MG63 (cell line): ENCODE measurements at places on chromosomes 1 and 21. TPM values are rescaled to one million over a fixed set of nuclear protein-coding genes. Genes with fewer than 3 reads are reported as not detected.

DNA sequence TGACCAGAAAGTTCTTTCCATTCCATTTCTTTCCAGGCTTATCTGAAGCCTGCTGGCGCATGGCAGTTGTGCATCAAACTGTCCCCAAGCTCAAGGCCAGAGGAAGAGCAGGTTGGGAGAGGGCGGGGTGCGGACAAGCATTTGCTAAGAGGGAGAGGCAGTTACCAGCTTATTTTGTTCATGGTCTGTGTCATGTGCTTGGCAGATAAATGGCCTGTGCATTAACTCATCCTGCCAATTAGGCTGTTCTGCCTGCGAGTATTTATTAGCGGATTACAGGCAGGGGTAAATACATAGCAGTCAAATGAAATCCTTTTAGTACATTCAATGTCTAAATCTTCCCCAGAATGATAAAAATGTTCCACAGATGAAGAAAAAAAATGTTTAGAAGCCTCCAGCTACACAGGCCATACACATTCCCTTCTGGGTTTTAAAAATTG is 48.9 kb upstream of the B3GALNT2 start:
- no peak for DNase-seq

LRRC53 gene
- total RNA-seq = not detected in 2 replicates

- DNase-seq = no peak
Observed at GRCh38 chr1:54969879-54970278, 10.5 kb upstream of the TMEM61 start.

- no peak for DNase-seq
Observed at GRCh38 chr1:163774401-163774945, 452.7 kb downstream of the NUF2 start.

GRCh38 chr1:96962751-96963211 is 241.2 kb downstream of the PTBP2 start:
- no peak for DNase-seq

BMP8B gene
- total RNA-seq = 0.02 and 1.2 TPM in 2 replicates

PGLYRP3 gene
- not detected in 2 replicates for total RNA-seq

DNA sequence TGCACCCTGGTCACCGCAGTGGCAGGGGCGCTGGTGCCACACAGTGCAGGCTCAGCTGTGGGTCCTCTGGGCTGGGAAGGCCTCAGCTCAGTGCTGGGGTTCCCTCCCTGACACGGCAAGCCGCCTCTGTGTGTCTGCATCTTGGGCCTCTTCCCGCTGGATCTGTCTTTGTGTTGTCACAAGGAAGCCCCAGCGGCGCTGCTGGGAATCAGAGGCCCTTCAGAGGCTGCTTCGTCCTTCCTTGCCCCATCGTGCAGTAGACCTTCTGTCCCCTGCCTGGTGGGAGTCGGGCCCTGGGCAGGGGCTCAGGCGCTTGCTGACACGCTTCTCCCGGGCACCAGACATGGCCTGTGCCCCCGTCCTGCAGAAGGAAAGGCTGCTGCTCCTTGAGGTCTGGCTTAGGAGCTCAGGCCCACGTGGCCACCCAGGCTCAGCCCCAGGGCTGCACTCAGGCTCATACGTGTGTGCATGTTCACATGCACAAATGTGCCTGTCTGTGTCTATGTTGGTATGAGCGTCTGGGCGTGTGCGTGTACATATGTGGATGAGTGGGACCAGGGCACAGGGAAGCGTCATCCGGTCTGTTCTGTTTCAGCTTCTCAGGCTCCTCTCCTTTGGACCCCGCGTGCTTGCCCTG is 24.3 kb upstream of the DIP2A start:
- no peak for DNase-seq

DNA sequence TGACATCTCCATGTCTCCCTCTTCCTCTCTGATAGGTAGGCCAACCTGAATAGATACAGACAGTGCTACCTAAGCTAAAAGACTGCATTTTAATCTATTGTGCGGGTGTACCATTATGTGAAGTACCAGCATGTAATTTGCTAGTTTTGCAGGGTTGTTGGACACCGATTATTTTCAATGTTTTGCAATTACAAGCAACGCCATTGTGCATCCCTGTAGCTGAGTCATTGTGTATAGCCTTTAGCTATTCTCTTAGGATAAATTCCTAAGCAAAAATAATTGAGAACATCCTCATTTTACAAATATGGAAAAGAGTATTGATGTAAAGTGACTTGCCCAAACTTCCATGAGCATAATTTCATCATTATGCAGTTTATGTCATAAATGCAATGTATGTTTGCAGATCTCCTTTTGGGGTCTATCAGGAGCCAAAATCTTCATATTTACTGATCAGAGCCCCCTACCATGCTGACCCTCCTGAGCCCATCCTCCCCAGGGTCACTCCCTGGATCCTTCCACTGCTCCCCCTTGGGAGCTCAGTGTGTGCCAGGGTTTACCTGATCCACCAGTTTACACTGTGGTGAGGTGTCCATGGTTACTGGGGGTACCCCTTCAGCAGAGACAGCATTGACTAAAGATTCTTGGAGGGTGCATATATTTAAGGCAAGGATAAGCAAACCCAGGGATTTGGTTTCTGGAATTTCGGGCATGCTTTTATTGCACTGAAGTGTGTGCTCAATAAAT is 80.6 kb downstream of the CCDC185 start:
- no peak for DNase-seq

- no peak for DNase-seq
Observed at GRCh38 chr1:241118049-241118448, 239.0 kb downstream of the RGS7 start.

GRCh38 chr1:150142083-150142482 is 7.6 kb upstream of the PLEKHO1 start:
- DNase-seq = no peak

SLAMF8 gene
- not detected in 2 replicates for total RNA-seq

OR6K3 gene
- total RNA-seq = not detected in 2 replicates

ECE1 gene
- 10.5 and 11.4 TPM in 2 replicates for total RNA-seq

DNA sequence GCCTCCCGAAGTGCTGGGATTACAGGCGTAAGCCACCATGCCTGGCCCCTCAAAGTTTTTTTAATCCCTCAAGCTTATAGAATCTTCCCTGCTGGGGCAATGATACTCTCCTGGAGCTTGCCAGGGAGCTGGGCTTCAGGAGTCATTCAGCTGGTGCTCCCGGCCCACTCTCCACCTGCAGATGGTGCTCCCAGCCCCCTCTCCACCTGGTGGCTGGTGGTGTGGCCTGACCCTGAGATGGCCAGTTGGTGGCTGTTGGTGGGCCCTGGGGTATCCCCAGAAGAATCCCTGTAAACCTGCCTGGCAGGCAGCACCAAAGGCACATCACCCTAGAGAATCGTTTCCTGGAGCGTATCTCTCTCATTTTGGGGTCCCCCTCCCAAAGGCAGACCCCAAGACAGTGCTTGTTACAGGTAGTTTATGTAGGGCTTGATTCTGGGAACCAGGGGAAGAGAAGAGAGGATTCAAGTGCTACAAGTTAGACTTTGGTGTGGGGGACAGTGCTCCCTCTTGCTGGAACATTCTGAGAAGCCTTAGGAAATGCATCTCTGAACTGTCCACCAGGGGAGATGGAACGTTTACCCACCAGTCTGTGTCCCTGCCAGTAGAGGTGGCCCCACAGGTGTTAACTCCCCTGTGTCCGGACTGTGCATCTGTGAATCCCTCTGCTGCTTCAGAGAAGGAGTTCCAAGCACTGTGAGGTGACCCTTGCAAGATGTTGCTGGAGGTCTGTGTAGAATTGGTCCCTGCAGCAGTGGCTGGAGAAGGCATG is 29.1 kb upstream of the ACTL8 start:
- DNase-seq = no peak

GRCh38 chr1:157146244-157146643 is 8.0 kb upstream of the ETV3 start:
- DNase-seq = no peak

- DNase-seq = no peak
Observed at GRCh38 chr1:246506367-246506673, 759 bp downstream of the SMYD3 start.

- no peak for DNase-seq
Observed at GRCh38 chr1:119204197-119204960, 63.9 kb upstream of the WARS2 start.

S100A1 gene
- 0.99 TPM in 1 of 2 replicates, not detected in the other for total RNA-seq

DNA sequence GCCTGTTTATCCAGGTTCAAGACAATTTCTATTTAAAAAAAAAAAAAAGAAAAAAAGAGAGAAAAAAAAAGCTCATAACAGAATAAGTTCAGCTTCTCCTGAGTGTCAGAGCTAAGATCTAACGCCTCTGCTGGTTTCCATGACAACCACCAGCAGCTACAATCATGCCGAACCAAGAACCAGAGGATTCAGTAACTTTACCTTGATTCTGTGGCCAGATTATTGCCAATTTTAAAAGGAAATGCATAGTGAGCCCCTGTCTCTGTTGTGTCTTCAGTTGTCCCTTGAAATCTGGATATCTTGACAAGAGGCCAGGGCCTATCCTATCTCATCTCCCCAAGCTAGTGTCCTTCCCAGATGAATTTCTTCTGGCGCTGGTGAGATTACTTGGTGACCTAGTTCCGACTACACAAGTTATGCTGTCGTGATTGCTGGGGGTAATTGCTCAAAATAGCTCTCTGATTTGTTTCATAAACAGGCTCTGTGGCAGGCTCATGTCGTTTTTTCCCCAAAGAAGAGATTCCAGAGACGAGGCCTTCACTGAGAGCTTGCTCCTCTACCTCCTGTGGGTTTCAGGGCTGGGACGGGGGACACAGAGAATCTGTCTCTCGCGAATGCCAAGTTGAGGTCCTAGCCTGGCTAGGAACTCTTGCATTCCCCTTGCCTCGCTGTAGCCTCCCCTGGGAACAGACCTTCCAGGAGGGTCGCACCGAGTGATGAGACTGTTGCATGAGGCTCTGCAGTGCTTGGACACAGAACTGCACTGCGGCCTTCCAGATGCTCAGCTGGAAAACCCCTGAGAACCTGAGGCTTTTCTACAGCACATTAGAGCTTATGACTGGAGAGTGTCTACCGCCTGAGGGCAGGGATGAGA is 32.4 kb upstream of the SCCPDH start:
- DNase-seq = no peak

HRNR gene
- total RNA-seq = not detected in 2 replicates

DNA sequence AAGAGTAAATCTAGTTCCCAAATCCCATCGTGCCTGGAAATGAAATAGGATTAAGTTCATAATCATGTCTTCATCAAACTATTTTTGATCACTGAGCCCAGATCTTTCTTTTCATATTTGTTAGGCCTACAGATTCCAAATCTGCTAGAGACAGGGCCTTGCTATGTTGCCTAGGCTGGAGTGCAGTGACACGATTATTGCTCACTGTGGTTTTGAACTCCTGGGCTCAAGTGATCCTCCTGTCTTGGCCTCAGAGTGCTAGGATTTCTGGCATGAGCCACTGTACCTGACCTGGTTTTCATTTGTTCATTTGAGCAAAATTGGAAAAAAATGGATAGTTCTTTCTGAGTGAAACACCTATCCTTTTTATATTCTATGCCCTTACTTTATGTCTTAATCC is 28.0 kb upstream of the DIPK1A start:
- DNase-seq = no peak

GRCh38 chr21:27248814-27249213 is 281.9 kb upstream of the ADAMTS5 start:
- DNase-seq = no peak

DNA sequence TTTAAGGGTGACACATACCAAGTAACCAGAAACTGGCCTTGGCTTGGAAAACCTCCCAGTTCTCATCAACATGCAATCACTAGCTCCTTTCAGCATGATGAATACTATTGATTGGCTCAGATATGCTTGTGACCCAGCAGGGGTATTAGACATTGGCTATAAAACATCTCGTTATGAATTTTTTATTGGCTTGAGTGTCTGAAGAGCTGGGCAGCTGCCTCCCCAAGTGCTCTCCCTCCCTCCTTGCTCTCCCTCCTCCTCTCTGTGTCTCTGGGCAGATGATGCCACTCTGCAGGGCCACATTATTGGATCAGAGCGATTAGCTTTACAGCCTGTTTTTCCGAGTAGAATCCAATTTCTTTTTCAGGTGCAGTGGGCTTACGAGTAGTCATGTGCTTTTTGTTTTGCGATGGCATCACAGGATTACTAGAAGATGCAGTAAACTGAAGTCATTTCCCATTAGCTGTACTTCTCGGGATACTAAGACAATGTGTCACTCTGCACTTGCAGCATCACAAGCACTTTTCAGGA is 79.3 kb upstream of the ATF3 start:
- DNase-seq = peak; percentile 77

- no peak for DNase-seq
Observed at GRCh38 chr1:99700020-99700419, 54.1 kb downstream of the PALMD start.

GRCh38 chr1:190759807-190760206 is 282.1 kb upstream of the BRINP3 start:
- no peak for DNase-seq

- DNase-seq = no peak
Observed at GRCh38 chr1:67313934-67314671, 6.4 kb downstream of the IL12RB2 start.

AMPD2 gene
- total RNA-seq = 119 and 172 TPM in 2 replicates

DNA sequence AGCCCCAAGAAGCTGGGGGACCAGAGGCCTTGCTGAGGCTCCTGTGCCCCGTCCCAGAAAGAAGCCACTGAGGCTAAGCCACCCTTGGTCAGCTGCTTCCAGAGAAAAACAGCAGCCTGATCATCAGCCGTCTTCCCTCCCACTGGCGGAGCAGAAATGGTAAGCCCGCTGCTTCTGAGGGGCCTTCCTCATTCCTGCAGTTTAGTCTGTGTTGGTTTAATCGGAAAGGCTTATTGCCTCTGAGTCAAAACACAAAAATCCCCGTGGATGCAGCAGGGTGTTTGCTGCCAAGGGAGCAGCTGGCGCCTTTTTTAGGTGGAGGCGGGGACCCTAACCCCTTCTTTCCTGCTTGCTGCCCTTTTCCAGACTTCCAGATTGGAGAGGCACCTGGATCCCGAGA is 33.9 kb downstream of the SPSB1 start:
- peak; percentile 76 for DNase-seq

DNA sequence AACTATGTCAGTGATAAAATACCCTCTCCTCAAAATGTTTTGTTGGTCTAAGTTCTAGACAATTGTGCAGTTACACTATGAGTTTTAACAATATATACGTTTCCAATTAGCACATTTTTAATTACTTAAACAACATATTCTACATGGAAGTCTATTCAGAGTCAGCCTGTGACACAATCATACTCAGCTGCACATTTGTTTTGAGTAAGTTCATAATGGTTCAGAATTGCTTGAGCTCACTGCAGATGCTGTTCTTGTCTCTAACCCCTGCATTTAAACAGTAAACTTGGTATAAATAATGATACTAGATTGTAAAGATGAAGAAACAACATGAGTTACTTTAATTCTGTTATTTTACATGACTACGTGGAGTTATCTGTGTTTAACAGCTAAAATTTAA is 30.6 kb downstream of the CDKN2C start:
- no peak for DNase-seq

DNA sequence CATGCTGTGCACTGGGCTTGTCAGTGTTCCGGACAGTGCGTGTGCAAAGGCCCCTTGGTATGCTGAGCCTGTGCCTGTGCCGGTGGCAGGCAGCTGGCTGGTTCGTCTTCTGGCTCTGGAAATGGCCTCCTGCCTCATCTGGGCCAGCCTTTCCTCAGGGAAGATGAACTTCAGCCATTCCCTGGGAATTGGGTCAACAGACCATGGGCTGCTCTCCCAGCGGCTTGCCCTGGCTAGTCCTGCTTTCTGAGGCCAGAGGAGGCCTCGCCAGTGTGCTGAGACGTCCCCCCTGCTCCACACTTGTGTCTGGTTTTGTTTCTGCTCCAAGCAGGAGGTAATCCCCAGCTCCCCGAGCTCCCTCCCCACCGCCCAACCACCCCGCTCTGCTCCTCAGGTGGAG is 32.6 kb upstream of the RD3 start:
- DNase-seq = no peak

APCS gene
- not detected in 2 replicates for total RNA-seq

GRCh38 chr1:233614173-233614742 is 352 bp downstream of the KCNK1 start:
- peak; percentile 52 for DNase-seq
